ENCODE measurements at places on chromosomes 1 and 21. TPM values are rescaled to one million over a fixed set of nuclear protein-coding genes. Genes with fewer than 3 reads are reported as not detected.
A peak's percentile ranks its signal among the peaks of the same experiment; 100 is the strongest.

LAD1 gene
- total RNA-seq = 0.10 TPM

GRCh38 chr21:42161956-42162681 lies 56.8 kb upstream of the ABCG1 start:
- H3K4me1 ChIP-seq = peaks cover 15% of the 10 kb centered on the region
- H3K27ac ChIP-seq = no peak overlapping the region
- H3K4me3 ChIP-seq = no peak overlapping the region
- H3K36me3 ChIP-seq = no peaks in the 10 kb centered on the region
- H3K27me3 ChIP-seq = peaks cover 12% of the 10 kb centered on the region

UBASH3A gene
- not detected for total RNA-seq

DNA sequence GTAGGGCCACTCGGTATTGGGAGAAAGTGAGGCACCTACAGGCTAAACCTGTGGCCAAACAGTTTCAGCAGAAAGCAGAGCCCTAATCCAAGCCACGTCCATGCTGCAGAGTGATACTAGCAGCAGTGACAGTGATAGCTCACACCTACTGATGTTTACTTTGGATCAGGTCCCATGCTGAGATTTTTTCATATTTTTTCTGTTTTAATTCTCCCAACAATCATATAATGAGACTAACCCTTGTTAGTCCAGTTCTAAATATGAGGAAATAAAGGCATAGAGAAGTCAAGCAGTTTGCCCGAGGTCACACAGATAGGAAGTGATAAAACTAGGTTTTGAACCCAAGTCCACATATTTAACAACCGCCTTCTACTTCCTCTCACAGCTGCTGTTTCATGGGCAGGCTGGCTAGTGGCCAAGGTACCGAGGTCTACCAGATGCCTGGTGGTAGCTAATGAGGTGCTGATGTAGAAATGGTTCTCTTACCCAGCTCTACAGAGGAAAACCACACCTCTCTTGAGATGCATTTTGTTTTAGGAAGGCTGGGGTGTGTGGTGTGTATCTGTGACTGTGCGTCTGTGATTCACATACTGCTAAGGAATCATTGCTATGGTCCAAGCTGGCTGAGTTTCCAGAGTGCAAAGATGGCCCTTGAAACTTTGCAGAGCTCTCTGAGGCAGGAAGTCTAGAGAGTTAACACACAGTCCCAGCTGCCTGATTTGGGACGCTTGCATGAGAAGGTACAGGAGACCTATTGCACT lies 80.3 kb upstream of the ARTN start:
- DNase-seq = no peak
- H3K4me3 ChIP-seq = no peak overlapping the region
- H3K27ac ChIP-seq = no peak overlapping the region
- H3K4me1 ChIP-seq = peaks cover 5% of the 10 kb centered on the region
- no peaks in the 10 kb centered on the region for H3K27me3 ChIP-seq
- peaks cover 9% of the 10 kb centered on the region for H3K36me3 ChIP-seq

TRIM63 gene
- total RNA-seq = not detected

- peaks cover 58% of the 10 kb centered on the region for H3K27me3 ChIP-seq
- H3K36me3 ChIP-seq = no peaks in the 10 kb centered on the region
- DNase-seq = peak; percentile 66
Observed at GRCh38 chr1:10867138-10867721, 70.8 kb upstream of the CASZ1 start.

- H3K36me3 ChIP-seq = no peaks in the 10 kb centered on the region
- no peak overlapping the region for H3K4me3 ChIP-seq
- H3K27me3 ChIP-seq = no peaks in the 10 kb centered on the region
- no peak overlapping the region for H3K27ac ChIP-seq
- DNase-seq = no peak
Observed at GRCh38 chr21:25708467-25709065, 26.1 kb downstream of the ATP5PF start.

DNA sequence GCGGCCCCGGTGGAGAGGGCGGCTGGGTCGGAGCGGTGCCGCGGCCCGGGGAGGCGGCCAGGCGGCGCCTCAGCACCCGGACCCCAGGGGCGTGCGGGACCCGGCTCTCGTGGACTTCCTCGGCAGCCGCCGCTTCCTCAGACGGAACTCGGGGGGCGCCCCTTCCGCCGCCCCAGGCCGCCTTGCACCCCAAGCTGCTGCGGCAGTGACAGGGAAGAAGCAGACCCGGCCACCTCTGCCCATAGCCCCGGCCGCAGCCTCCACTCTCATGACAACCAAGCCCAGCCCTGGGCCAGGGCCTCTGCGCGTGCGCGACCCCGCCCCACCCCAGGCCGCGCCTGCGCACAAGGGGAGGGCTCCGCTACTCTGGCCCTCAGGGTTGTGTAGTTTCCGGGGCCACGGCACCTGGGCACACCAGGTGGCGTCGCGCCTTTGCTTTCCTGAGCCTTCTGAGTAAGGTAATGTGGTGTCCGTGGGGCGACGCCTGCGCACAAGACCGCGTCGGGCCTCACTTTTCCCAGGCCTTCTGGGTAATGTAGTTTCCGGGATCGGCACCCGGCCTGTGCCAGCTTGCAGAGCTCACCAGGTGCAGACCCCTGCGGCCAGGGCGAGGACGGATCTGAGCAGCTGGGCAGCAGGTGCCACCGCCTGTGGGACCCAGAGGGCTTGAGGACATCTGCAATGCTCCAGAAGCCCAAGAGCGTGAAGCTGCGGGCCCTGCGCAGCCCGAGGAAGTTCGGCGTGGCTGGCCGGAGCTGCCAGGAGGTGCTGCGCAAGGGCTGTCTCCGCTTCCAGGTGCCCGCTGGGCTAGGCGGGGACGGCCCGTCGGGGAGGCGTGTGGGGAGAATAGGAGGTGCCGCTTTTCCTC lies at the start of the genes CEP104 and DFFB:
CEP104 (minus strand) TSS at position 289 of the 868 bp plus-strand sequence. CDS start 4,804 bp downstream, outside the sequence.
DFFB (plus strand) TSS at position 554 of the 868 bp plus-strand sequence; CDS start at position 682, 128 bp downstream.
- H3K27me3 ChIP-seq = no peaks in the 10 kb centered on the region
- H3K36me3 ChIP-seq = peaks cover 11% of the 10 kb centered on the region
- DNase-seq = peak; percentile 99
- peak within 1 kb of the TSS; percentile 95 for H3K4me3 ChIP-seq
- H3K4me1 ChIP-seq = peaks cover 31% of the 10 kb centered on the region
- H3K27ac ChIP-seq = peak within 1 kb of the TSS; percentile 86

DNA sequence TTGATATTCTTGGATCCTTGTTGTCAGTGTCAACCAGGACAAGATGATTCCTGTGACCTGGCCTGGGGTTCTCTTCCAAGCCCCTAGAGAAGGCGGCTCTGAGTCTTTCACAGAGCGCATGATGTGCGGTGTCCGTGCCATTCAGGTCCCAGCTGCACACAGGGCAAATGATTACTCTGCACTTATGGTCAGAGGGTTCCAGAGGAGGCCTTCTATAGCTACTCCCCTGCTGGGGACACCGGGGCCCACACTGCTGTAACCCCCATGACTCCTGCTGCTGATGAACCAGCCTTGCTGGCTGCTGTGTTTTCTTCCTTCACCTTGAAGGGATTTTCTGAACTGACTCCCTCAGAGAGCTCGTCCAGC lies 1.5 kb downstream of the PTGFRN start:
- H3K27ac ChIP-seq = no peak overlapping the region
- H3K27me3 ChIP-seq = peaks cover 22% of the 10 kb centered on the region
- no peaks in the 10 kb centered on the region for H3K36me3 ChIP-seq
- DNase-seq = no peak
- H3K4me3 ChIP-seq = no peak overlapping the region
- H3K4me1 ChIP-seq = peaks cover 4% of the 10 kb centered on the region

- DNase-seq = no peak
- H3K27me3 ChIP-seq = no peaks in the 10 kb centered on the region
- H3K27ac ChIP-seq = no peak overlapping the region
- H3K4me3 ChIP-seq = no peak overlapping the region
Observed at GRCh38 chr21:39317134-39318090, 4.0 kb upstream of the BRWD1 start.

C1QC gene
- not detected for total RNA-seq

LCE2A gene
- total RNA-seq = not detected

RAD54L gene
- total RNA-seq = 3.7 TPM

DNA sequence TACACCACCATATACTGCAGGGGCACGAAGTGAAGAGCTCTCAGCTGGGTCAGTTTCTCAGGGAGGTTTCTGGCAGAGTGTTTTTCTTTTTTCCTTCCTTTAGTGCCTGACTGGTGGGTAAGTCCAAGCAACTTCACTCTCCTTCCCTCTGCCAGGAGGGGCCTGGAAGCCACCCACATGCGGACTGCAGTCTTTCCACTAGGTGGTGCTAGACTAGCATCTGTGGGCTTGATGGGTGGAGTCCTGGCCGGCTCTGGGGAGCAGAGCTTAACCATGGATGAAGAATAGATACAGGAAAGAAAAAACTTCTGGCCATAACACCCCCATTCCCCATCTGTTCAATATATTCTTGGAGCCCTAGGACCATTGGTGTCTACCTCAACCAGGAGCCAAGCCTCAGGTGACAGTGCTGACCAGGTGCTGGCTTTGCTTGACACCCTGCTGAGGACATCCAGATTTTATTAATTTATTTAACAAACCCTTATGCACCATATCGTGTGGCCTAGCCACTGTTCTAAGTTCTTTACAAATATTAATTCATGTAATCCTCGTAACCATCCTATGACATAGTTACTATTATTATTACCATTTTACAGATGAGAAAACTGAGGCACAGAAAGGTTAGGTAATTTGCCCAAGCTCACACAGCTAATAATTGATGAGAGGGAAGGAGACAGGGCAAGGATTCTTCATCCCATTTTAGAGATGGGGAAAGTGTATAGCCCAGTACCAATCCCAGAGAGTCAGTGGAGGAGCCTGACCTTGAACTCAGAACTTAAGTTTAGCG lies 126.7 kb upstream of the CSF3R start:
- no peaks in the 10 kb centered on the region for H3K27me3 ChIP-seq
- no peak overlapping the region for H3K4me3 ChIP-seq
- no peak overlapping the region for H3K27ac ChIP-seq
- no peaks in the 10 kb centered on the region for H3K4me1 ChIP-seq

- no peaks in the 10 kb centered on the region for H3K27me3 ChIP-seq
- H3K4me1 ChIP-seq = peaks cover 19% of the 10 kb centered on the region
- H3K36me3 ChIP-seq = no peaks in the 10 kb centered on the region
- H3K4me3 ChIP-seq = peak overlapping the region; percentile 87
Observed at GRCh38 chr1:147598621-147599361, 57.5 kb downstream of the BCL9 start.

GRCh38 chr1:145997016-145997717 lies 788 bp upstream of the TXNIP start:
- no peak for DNase-seq
- peak overlapping the region; percentile 97 for H3K27ac ChIP-seq
- peaks cover 74% of the 10 kb centered on the region for H3K4me1 ChIP-seq
- no peaks in the 10 kb centered on the region for H3K27me3 ChIP-seq

DNA sequence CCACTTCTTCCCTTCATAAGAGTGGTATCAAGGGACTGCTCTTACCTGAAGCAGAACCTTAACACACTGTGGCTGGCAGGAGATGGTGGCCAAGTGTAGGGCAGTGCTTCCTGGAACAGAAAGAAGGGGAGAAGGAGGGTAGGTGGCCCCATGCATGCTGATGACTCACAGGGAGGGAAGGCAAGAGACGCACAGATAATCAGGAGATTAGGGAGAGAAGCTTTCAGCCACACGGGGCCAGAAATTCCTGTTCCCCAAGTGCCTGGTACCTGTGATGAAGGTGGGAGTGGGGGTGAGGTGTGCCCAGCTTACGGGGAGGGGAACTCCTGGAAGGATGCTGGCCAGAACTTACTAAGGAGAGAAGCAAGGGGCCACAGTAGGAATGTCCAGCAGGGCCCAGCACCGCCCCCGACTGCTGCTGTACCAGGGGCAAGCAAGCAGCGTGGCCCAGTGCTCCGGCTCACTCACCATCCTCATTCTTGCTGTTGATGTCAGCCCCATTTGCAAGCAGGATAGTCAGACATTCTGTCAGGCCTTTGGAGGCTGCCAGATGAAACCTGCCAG lies 7.7 kb downstream of the ANKRD35 start:
- no peaks in the 10 kb centered on the region for H3K36me3 ChIP-seq
- peaks cover 3% of the 10 kb centered on the region for H3K4me1 ChIP-seq
- no peak overlapping the region for H3K4me3 ChIP-seq
- H3K27me3 ChIP-seq = peaks cover 23% of the 10 kb centered on the region
- H3K27ac ChIP-seq = no peak overlapping the region

- H3K27me3 ChIP-seq = no peaks in the 10 kb centered on the region
- H3K4me1 ChIP-seq = no peaks in the 10 kb centered on the region
- H3K36me3 ChIP-seq = no peaks in the 10 kb centered on the region
- no peak overlapping the region for H3K4me3 ChIP-seq
- no peak for DNase-seq
Observed at GRCh38 chr1:78126506-78126905, 80.7 kb downstream of the GIPC2 start.

DNA sequence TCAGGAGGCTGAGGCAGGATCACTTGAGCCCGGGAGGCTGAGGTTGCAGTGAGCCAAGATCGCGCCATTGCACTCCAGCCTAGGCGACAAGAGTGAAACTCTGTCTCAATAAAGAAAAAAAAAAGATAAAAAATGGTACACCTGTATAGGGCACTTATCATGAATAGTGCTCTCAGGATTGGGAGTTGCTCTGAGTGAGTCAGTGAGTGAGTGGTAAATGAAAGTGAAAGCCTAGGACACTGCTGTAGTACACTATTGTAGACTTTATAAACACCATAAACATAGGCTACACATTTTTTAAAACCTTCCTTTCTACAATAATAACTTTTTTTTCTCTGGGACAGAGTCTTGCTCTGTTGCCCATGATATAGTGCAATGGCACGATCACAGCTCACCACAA lies 16.8 kb downstream of the PHTF1 start:
- H3K36me3 ChIP-seq = peaks cover 20% of the 10 kb centered on the region
- no peaks in the 10 kb centered on the region for H3K27me3 ChIP-seq
- H3K4me3 ChIP-seq = no peak overlapping the region

PDPN gene
- total RNA-seq = not detected

GRCh38 chr1:112881742-112882127 lies 74.3 kb downstream of the SLC16A1 start:
- no peaks in the 10 kb centered on the region for H3K4me1 ChIP-seq
- H3K36me3 ChIP-seq = no peaks in the 10 kb centered on the region
- H3K27me3 ChIP-seq = peaks cover 7% of the 10 kb centered on the region
- DNase-seq = no peak
- H3K4me3 ChIP-seq = no peak overlapping the region

- H3K27ac ChIP-seq = no peak overlapping the region
- H3K4me1 ChIP-seq = no peaks in the 10 kb centered on the region
- DNase-seq = no peak
- H3K4me3 ChIP-seq = no peak overlapping the region
Observed at GRCh38 chr1:221392453-221392852, 349.4 kb downstream of the DUSP10 start.

GRCh38 chr1:26287811-26288210 lies 7.9 kb downstream of the SH3BGRL3 start:
- peaks cover 100% of the 10 kb centered on the region for H3K4me1 ChIP-seq
- H3K27ac ChIP-seq = peak overlapping the region; percentile 100
- H3K27me3 ChIP-seq = no peaks in the 10 kb centered on the region
- peaks cover 11% of the 10 kb centered on the region for H3K36me3 ChIP-seq
- DNase-seq = no peak

DNA sequence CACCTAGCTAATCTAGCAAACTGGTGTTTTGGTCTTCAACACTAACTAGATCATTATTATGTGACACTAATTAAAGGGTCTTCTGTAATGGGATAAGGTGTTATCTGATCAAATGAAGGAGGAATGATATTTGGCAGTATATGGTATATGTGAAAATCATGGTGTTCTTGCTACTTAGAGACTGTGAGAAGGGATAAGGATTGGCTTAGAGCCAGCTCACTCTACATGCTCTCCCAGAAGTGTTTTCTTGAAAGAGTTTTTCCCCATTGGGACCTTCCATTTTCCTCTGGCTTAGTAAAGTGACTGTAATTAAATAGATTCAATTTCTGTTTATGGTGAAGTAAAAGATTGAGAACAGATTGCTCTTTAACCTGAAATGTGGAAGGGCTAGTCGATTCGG lies 71.2 kb upstream of the RGL1 start:
- H3K36me3 ChIP-seq = no peaks in the 10 kb centered on the region
- DNase-seq = no peak
- peaks cover 18% of the 10 kb centered on the region for H3K27me3 ChIP-seq
- no peak overlapping the region for H3K4me3 ChIP-seq

GREM2 gene
- not detected for total RNA-seq

GRCh38 chr1:193325771-193326170 lies 139.4 kb upstream of the B3GALT2 start:
- DNase-seq = no peak
- no peaks in the 10 kb centered on the region for H3K36me3 ChIP-seq
- no peak overlapping the region for H3K4me3 ChIP-seq
- no peak overlapping the region for H3K27ac ChIP-seq
- peaks cover 2% of the 10 kb centered on the region for H3K27me3 ChIP-seq
